Neural crest cell (in vitro differentiated cells): ENCODE measurements at places on chromosomes 11 and 22. TPM values are rescaled to one million over a fixed set of nuclear protein-coding genes. Genes with fewer than 3 reads are reported as not detected.

DNA sequence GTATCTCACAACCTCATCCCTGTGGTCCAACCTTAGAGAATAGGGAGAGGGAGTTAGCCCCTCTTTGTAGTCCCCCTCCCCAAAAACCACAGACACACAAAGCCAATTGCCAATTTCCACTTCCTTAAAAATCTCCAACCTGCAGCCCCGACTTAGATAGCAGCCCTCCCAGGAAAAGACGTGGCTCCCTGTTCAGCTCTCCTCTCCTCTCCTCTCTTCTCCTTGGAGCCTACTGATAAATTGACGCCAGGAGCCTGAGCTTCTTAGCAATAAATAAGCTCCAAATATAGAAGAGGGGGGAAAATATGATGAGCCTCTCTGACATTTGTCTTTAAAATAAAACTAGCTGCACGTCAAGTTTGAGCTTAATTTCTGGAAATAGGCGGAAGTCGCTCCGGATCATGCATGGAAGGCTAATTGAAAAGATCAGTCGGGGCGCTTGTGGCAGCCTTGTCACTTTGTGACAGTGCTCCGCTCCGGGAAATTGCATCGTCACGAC, 7.3 kb downstream of the PAX6 start:
- peak; percentile 14 for DNase-seq

GRCh38 chr11:116792869-116793771, 1.4 kb upstream of the APOA5 start:
- DNase-seq: no peak

Gene GLB1L2
- total RNA-seq: 15.4 TPM in 2 replicates

DNA sequence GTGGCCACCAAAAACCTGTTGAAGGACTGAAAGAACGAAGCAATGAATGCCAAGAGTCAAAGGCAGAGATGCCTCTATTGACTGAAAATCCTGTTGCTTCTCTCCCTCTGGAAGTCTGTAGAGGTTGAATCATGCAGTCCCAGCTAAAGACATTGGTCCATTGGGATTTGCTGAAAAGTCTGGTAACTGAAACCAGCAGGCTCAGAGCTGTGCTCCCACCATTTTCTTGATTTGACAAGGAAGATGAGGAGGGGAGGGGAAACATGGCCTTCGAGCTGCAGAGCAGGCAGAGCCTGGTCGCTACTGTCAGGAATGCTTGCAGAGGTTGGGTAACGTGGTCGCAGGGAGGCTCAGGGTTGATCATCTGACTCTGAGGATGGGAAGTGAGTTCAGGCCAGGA, 72.8 kb upstream of the CSNK2A3 start:
- DNase-seq: no peak

Gene SLC22A9
- not detected in 2 replicates for total RNA-seq

Gene LRRN4CL
- 1.6 and 1.8 TPM in 2 replicates for total RNA-seq

GRCh38 chr11:23494981-23495380, 634.7 kb upstream of the CCDC179 start:
- no peak for DNase-seq

Gene IL17REL
- total RNA-seq: 0.07 TPM in 1 of 2 replicates, not detected in the other

DNA sequence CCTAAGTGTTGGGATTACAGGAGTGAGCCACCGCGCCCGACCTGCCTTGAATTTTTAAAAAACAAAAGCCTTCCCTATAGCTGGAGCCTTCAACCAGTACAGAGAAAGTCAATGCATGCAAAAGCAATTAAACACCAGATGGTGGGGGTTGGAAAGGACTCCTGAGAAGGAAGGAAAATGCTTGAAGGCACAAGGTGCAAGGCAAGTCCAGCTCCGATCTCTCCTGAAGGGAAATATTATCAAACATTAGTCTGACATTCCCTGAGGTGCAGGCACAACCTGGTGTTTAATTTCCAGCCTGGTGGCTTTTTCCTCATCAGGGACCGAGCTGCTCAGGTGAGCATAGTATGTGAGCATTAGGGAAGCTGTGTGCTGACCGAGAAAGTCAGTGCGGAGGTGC, 12.9 kb upstream of the RAPSN start:
- DNase-seq: no peak

- no peak for DNase-seq
Observed at GRCh38 chr22:24591286-24591830, 1.5 kb downstream of the LRRC75B start.

DNA sequence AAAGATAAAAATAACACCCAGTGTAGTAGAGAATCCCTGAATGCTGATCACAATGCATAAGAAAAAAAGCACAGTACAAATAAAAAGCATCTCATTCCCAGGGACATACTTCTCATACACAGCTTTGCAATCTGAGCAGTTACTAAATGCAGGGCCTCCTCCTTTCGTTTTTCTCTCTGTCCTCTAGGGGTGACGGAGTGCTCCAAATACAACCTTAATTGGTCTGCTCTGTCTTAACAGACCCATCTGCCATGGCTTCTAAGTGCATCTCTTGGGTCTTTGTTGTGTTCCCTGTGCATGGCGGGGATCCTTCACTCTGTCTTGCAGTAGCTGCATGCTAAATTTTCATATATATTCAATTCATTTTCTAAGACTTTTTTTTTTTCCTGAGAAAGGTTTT, 1114.2 kb upstream of the RAG2 start:
- peak; percentile 2 for DNase-seq

DNA sequence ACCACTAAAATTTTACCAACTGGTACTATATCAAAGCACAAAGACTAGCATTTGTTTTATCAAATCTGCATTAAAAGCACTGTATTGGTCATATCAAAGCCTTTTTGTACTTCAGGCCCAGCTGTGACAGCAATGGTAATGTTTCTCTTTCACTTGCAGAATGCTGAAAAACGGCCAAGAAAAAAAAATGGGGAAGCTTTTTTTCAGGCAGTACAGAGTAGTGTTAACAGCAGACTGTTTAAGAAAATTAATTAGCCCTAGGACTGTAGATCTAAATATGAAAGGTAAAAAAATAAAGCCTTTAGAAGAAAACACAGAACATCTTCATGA, 33.3 kb downstream of the DENND5A start:
- no peak for DNase-seq

- DNase-seq: no peak
Observed at GRCh38 chr11:117183724-117184349, 5.3 kb downstream of the SIDT2 start.

DNA sequence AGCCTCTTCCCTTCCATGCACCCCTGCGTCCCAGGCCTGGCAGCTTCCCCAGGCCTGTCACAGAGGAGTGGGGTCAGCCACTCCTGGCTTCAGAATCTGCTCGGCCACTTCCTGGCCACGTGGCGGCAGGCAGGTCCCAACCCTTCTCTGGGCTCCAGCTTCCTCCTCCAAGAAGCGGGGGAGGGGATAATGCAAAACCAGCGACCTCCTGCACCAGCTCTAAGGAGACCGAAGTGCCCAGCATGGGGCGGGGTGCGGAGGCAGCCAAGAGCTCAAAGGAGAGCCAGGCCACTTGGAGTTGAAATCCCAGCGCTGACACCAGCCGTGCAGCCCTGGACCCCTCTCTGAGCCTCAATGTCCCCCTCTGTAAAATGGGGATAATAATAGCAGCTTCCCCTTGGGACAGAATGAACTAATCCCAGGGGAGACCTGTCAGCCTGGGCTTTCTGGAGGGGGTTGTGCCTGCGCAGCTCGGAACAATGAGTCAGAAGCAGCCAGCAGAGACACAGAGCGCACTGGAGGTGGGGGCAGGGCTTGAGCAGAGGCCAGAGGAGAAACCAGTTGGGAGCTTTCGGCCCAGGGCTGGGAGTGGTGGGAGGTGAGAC, 22.8 kb upstream of the PICK1 start:
- no peak for DNase-seq

Gene PDGFB
- total RNA-seq: 0.16 and 0.80 TPM in 2 replicates

DNA sequence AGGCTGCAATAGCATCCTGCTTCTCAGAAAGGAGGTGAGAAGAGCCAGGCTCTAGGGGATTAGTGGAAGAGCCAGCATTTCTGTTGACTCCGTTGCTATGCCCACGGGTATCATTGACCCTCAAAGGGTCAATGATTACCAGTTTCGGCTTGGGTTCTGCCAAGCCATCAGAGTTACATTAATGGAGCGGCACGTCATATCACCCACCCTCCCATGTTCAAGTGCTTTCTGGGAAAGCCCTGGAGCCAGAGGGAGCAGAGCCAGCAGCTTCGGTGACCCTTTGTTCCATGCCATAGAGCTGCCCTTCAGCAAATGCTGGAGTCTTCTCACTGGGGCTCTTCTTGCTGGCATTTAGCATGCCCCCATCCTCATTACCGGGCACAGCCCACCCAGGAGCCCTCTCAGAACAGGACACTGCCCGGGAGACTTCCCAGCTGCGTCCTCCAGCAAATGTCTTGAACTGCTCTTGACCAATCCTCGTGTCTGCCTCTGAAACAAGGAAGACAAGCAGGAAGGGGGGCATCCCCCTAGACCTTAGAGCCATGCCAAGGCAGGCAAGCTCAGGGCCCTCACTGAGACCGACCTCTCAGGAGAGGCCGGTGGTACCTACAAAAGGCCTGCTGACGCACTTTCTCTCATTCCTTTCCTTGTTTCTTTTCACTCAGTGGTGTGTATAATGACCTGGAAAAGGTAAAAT, 14.6 kb downstream of the KCNJ1 start:
- no peak for DNase-seq

- DNase-seq: no peak
Observed at GRCh38 chr11:45079075-45079444, 67.4 kb upstream of the PRDM11 start.

- DNase-seq: peak; percentile 40
Observed at GRCh38 chr11:16604794-16605388, 133.6 kb upstream of the C11orf58 start.

DNA sequence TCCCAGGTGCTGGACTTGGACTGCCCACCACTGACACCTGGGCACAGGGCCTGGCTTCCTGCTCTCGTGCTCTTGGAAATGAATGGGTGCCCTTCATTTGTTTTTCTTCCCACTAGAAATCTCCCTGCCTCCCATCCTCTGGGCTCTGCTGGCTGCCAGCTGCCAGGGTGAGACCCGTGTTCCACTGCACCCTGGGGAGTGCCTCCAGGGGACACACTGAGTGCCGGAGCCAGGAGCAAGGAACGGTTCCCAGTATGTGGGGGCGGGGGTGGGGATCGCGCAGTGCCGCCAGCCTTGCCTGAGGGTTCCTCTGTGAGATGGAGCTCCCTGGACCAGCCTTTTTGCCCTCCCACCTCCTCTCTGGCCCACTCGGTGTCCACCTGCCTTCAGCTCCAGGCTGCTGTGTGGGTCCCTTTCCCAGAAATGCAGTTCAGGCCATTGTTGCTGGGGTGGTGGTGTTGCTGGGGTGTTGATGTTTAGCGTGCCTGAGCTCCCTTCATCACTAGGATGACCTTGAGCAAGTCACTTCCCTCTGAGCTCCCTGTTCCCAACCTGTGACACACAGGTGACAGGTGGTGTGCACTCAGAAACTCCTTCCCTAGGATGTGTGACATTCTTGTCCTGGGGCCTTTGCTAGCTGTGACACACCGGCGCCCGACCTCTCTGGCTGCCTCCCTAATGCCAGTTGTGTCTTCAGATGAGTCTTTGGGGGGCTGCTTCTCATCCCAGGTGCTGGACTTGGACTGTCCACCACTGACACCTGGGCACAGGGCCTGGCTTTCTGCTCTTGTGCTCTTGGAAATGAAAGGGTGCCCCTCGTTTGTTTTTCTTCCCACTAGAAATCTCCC, 72.1 kb downstream of the MED15 start:
- no peak for DNase-seq

DNA sequence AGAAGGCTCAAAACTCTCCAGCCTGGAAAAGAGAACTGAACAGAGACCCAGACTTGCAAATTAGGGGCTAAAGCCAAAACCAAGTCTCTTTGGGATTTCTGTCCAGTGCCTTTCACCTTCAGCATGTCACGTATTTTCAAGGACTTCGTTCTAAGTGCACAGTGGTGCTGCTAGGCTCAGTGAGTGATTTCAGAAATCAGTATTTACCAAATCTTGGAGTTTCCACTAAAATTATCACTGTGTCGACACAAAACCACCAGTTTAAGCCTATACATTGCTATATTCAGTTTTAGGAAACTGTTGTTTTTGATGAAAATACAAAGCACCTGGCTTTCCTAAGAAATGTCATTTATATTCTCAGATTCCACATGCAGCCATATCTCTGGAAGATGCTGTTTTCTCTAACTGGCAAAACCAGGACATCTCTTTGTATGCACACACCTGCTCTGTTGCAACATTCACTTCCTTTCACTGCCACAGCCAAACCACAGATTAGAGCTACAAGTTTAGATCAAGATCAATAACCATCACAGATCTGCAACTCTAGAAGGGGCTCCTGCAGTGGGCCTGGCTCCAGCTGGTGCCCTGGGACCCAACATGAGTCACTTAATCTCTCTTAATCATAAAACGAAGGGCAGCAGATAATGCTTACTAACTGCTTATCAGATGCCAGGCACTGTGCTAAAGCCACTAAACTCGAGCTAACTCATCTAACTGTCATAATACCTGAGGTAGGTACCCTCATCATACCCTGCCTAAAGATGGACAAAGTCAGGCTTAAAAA, 22.3 kb downstream of the SMCO4 start:
- no peak for DNase-seq

DNA sequence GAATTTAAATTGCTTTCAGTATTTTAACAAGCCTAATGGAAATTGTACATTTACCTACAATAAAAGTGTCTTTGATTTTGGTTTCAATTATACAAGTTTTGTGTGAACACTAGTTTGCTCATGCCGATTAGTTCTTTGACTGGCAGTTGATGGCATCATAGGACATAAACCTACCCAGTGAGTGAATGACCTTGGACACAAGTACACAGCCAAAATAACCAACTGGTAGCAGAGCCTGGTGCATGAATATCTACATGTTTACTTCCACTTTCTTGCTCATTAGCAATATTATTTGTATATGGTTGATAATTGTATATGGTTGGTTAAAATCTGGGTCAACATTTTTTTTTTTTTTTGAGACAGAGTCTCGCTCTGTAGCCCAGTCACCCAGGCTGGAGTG, 37.8 kb downstream of the STIM1 start:
- no peak for DNase-seq

Gene AQP11
- total RNA-seq: 1.9 and 2.1 TPM in 2 replicates

- DNase-seq: no peak
Observed at GRCh38 chr22:26968859-26969523, 311.6 kb downstream of the MIAT start.

Gene ELFN2
- 0.09 and 0.27 TPM in 2 replicates for total RNA-seq

GRCh38 chr22:23570681-23571080, 9.4 kb downstream of the IGLL1 start:
- no peak for DNase-seq
